ENCODE measurements at places on chromosomes 4 and X.

- DNase-seq: no peak
These were observed 5.8 kb upstream of the ATP1B4 start for GRCh38 chrX:120356084-120356483.

DNA sequence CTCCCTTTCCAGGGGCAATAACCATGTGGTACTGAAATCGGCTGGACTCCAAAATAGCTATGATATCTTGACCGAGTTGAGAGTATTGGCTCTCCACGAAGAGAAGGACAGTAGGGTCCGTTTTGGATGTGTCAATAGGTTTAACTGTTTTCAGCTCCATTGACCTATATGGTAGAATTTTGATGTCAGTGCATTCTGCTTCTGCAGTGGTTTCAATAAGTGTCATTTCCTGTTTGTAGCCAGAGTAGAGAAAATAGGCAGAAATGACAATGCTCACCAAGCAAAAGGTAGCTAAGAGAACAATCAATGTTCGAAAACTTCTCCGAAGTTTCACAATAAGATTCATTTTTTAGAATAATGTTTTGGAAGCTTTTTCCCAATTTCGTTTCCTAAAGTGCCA is 36.7 kb downstream of the NDST4 start:
- DNase-seq: no peak

DNA sequence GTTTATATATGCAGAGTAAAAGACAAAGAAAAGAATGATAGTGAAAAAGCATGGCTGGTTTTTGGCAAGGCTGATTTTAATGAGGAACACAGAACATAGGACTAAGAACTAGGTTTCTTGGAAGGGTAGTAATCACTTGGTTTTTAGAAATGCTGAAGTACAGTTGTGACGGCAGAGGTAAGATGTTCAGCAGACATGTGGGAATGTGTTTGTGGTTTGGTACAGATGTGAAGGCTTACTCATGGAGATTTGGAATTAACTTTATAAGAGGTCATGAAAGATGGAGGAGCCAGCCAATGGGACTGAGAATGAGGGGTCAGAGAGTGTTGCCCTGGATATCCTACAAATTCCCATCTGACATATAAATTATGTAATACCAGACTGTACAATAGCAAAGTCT is 243.6 kb downstream of the NPFFR2 start:
- DNase-seq: no peak

DNA sequence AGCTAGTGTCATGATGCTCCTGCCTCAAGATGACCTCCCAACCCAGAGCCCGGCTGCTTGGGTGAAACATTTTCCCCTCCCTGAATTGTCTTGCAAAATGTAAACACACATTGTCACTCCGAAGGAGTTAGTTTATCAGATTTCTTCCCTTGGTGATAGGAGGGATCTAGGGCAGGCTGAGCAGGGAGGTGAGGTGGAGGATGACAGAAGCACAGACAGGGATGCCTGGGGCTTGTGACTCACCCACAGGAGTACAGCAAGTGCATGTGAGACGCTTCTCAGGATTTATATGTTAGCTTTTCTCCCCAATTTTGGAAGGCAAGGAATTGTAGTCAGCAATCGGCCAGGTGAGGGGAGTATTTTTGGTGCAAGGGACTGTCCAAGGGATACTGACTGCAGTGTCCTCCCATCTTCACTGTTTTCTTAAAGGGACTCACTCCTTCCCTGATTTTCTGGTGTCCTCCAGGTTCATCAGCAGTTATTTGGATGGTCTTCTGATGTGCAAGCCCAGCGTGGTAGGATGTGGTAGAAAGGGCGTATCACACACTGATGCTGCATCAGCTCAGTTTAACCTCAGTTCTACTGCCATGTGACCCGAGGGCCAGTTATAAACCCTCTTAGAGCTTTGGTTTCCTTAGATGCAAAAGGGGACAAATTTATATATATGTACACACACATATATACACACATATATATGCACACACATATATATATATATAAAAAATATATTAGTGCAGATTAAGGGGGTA is 46.2 kb upstream of the IGFBP7 start:
- DNase-seq: no peak

DNA sequence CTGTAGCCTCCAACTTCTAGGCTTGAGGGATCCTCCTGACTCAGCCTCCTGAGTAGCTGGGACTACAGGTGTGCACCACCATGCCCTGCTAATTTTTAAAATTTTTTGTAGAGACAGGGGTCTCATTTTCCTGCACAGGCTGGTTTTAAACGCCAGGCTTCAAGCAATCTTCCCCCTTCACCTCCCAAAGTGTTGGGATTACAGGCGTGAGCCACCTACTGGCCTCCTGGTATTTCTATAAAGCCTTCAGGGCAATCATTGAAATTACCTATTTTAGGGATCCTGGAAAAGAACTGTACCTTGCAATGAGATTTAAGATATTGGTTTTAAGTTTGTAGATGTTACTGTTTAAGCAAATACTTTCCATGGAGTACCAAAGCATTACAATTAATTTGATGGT is 13.5 kb upstream of the PLS3 start:
- no peak for DNase-seq

- no peak for DNase-seq
These were observed 12.3 kb upstream of the XPNPEP2 start for GRCh38 chrX:129726307-129727111.

GRCh38 chr4:155603360-155603891 is 63.2 kb upstream of the GUCY1A1 start:
- DNase-seq: no peak

DNA sequence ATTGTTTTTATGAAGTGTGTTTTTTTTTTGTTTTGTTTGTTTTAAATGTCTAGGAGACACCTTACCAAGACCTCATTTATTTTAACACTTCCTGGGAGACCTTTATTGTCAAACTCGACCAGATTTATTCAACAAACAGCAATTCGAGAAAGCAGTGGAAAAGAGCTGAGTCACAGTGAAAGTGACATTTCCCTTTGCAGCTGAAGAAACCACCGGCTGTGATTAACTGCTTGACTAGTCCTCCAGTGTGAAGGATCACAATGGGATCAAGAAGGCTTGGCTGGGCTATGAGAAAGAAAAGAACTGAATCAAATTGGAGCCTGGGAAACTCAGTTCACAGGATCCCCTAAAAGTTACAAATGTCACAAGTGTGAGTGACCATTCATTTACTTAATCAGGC is 11.9 kb upstream of the ADH7 start:
- DNase-seq: no peak

GRCh38 chr4:138494116-138494515 is 252.0 kb upstream of the SLC7A11 start:
- DNase-seq: no peak

GRCh38 chr4:40829586-40829985 is 79.8 kb downstream of the NSUN7 start:
- DNase-seq: no peak

DNA sequence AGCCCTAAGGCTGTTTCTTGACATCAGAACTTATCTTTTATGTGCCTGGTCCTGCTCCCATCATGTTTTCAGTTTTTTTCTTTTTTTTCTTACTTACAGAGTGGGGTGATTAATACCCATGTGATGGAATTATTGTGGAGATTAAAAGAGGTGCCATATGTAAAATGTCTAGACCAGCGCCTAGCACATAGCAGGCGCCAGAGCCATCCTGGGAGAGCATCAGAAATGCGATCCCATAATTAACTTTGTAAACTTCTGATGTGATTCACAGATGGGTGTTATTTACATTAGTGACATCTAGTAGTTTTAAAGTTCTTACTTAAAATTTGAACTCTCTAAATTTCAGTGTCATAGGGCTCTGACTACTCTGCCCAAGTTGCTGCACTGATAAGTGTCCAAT is 66.2 kb upstream of the PGRMC2 start:
- no peak for DNase-seq

DNA sequence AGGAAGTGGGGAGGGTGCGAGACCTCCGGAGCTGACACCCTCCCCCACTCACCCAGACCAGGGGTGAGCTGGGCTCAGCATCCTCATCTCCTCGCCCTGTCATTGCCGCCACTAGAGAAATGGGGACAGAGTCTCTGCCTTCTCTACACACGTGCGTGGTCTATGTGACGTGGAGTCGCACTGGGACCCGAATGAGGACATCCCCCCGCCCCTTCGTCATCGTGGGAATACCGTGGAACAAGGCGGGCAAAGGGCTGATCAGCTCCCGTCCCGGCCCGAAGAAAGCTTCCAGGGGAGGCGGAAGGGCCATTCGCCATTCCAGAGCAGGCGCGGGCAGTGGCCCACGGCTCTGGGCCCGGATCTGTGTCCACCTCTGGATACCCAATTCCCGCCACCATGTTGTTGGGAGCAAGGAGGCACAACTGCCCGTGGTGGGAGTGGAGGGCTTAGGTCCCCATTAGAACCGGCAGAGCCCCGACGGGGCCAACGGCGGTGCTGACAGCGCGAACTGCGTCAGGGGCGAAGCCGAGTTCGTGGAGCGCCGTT is 12.0 kb downstream of the HMX1 start:
- no peak for DNase-seq

- DNase-seq: no peak
These were observed 351.9 kb upstream of the FAT1 start for GRCh38 chr4:187075514-187075913.

DNA sequence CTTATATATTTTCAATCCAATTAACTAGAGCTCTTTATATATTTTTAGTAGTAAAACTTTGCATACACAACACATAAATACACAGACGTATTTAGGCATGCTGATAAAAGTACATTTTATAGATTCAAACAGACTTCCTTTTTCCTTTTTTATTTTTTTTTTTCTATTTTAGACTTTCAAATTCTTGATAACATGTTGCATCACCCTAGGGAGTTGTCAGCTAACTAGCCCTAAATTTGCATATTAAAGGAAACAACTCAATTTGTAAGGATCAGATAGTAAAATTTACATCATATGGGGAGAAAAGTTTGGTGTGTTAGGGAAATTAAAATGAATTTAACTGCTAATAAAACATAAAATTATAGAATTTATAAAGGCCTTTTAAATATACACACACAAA is 47.4 kb upstream of the APOOL start:
- no peak for DNase-seq

- no peak for DNase-seq
These were observed 547 bp downstream of the GUCY1A1 start for GRCh38 chr4:155667222-155667567.

- DNase-seq: no peak
These were observed 6.2 kb downstream of the PLAC8 start for GRCh38 chr4:83108101-83108861.

DNA sequence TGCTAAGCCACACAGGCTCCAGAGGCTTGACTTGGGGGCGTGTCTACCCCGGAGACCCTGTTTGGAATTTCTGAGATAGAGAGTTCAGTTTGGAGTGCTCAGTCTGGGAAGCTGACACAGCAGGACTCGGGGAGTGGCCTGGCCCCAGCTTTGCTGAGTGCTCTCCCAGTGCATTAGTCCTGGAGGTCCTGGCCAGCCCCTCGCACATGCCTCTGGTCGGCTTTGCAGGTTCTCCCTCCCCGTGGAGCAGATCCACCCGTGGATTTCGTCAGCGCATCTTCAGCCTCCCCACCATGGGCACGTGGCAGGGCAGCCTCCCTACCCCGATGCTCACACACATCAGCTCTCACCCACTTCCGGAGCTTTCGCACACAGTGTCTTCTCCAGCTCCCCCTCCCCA is 65.2 kb downstream of the PSAPL1 start:
- DNase-seq: no peak

DNA sequence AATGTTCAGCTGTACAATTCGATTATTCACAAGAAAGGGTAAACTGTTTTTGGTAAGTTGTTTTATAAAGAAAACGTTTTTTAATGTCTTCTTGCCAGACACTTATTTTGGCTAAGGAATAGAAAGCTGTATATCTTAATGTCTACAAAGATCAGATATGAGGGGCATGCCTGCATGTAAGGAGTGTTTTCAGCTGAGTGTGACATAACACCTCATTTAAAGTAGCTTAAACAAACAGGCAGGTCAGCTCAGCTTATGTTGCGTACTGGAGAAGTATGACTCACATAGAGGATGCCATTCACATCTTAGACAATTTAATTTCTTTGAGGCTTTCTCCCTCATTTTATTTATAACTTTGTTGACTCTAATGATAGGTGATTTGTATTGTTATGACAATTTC is 30.4 kb downstream of the LAMTOR3 start:
- DNase-seq: no peak

GRCh38 chr4:5050520-5051277 is 581 bp upstream of the STK32B start:
- peak; percentile 14 for DNase-seq

DNA sequence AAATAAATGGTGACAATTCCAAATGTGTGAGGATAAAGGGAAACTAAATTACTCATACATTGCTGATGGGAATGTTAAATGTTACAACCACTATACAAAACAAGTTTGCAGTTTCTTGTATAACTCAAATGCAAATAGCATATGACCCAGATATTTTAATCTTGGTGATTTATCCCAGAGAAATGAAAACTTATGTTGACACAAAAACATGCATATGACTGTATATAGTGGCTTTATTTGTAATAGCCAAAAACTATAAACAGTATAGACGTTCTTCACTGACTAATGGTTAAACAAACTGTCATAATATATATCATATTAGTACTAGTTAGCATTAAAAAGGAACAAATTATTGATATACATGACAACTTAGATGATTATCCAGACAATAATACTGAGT is 619.2 kb downstream of the PDHA2 start:
- no peak for DNase-seq

DNA sequence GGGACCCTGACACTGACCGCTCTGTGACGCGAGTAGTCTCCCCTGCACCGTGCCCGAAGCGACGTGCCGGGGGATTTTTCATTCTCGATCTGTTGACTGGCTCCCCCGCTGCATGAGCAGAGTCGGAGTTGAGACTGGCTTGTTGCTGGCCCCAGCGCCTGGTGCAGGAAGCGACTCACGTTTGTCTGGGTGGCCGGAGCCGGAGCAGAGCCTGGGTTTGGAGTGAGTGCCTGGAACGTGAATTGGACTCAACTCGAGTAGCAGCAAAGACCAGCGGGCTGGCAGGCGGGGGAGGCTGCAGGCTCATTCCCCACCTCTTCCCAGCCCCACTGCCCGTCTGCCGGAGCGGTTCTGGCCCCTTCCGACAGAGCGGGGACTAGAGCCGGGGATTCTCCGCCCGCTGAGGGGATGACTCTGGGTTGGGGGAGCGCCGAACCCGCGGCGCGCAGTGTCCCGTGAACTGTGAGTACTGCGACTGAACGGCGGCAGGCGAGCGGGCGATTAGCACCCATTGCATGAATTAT is 554 bp downstream of the PCDH7 start:
- no peak for DNase-seq

- no peak for DNase-seq
These were observed 53.9 kb upstream of the ADRA2C start for GRCh38 chr4:3712112-3712805.

GRCh38 chrX:110242371-110242770 is 75.5 kb downstream of the AMMECR1 start:
- DNase-seq: no peak

DNA sequence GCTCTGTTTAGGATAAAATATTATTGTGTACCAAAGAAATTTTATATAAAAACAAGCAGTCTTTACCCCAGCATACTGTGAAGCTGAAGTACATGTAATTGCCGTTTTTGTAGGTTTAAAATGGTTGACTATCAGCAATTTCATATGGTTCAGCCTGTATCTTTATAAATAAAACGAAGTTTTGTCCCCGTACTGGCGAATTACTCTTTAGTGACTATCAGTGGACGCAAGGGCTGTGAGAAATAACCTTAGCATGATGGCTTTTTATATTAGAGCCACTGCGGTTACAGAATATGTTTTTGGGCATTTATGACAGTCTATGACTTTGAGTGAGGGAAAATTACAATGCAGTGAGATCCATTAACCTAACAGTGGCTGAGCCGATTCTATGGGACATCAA is 1.2 kb downstream of the GPM6B start:
- DNase-seq: no peak

GRCh38 chr4:43331226-43332051 is 438.9 kb downstream of the GRXCR1 start:
- DNase-seq: no peak

GRCh38 chr4:21900211-21900610 is 48.4 kb downstream of the KCNIP4 start:
- no peak for DNase-seq

Data from NCI-H1417 treated with DMSO at 0.1 percent for 48 hours (cell line).